ENCODE measurements at places on chromosomes 6 and 20.

GRCh38 chr6:126761854-126762253 is 356.6 kb upstream of the RSPO3 start:
- DNase-seq = no peak

- no peak for DNase-seq
These were observed 27.5 kb upstream of the TBXT start for GRCh38 chr6:166194914-166195859.

- DNase-seq = no peak
These were observed 161.1 kb downstream of the SCP2D1 start for GRCh38 chr20:18974660-18975059.

DNA sequence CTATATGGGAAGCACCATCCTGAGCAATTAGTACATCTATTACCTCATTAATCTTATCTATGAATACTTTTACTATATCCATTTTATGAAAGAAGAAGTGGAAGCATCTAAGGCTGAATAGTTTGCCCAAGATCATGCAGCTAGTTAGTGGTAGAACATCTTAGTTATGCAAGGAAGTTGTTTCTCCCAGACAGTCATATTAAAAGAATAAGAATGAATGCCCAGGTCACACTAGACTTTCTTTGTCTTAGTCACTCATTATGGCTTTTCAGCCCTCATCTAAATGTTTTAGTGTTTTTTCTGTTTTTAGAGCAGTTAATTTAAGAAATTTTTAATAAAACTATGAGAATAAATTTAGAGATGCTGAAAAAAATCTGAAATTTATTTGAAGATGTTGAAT is 517.5 kb downstream of the CDKAL1 start:
- DNase-seq = no peak

GRCh38 chr20:23047738-23048214 is 1.7 kb downstream of the THBD start:
- DNase-seq = no peak

GRCh38 chr6:118704915-118705314 is 53.5 kb upstream of the CEP85L start:
- no peak for DNase-seq
